ENCODE measurements at places on chromosomes 1 and 21.

- no peak for DNase-seq
These were observed 69.7 kb upstream of the RGL1 start for GRCh38 chr1:183735069-183735860.

GRCh38 chr1:40877698-40878097, 15.5 kb upstream of the CITED4 start:
- peak; percentile 44 for DNase-seq

GRCh38 chr1:15543589-15544568, 17.2 kb downstream of the DNAJC16 start:
- DNase-seq, result no peak

DNA sequence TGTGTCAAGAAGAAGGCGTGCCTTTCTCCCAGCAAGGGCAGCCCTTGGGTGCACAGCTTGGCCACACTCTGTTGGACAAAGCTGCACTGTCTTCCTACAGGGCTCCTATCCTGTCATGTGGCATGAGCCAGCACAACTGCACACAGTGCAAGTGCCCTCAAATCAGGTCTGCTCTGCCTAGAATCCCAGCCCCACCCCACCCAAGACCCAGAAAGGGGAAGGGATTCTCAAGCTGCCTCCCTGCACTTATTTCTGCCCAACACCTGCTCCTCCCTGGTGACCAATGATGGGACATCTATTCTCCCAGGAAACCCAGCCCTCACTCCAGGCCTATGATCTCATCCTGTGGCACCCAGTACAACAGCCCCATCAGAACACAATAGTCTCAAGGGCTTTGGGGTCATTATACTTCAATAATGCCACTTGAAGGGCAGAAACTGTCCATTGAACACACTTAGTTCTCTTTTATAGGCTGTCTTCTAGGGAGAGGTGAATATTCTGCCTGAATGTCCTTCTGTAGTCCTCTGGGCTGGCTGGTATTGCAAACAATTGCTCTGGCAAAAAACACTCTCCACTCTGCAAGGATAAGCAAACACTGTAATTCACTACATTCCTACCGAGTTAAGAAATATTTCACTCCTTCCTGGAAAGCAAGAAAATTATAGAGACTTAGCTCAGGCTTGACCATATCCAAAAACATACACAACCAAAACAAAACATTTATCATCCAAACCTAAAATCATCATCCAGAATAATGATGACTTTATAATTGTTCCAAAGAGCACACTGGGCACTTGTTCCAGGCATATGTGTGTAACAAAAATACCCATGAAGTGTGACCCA, 43.1 kb upstream of the IGSF3 start:
- DNase-seq, result no peak

DNA sequence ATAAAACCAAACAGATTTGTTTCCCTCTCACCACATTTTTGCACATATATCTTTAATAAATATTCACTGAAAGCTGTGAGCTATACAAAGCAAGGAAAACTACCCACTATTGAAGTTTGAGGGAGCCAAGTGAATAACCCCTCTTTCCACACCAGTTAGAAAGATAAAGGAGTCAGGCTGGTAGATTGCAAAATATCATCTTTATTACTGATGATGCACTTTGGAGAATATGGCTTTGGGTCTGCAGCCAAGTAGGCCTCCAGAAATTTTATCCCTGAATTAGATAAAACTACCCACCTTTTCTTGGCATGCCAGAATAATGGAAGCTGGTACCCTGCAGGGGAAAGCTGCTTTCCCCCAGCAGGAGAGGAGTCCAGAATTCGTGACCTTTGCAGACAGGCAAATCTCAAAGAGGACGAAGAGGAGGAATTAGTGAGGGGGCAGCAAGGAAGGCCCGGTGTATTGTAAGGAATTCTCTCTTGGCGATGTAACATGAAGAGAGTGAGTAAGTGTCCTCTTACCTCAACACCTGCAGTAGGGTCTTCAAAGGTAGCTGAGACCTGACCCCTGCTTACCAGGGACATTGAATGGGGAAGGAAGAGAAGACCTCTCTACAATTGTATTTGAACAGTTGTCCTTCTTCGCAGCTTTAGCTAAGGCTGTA, 84.7 kb downstream of the LRRC8D start:
- no peak for DNase-seq

GRCh38 chr1:222529916-222530315, 18.0 kb downstream of the HHIPL2 start:
- no peak for DNase-seq

DNA sequence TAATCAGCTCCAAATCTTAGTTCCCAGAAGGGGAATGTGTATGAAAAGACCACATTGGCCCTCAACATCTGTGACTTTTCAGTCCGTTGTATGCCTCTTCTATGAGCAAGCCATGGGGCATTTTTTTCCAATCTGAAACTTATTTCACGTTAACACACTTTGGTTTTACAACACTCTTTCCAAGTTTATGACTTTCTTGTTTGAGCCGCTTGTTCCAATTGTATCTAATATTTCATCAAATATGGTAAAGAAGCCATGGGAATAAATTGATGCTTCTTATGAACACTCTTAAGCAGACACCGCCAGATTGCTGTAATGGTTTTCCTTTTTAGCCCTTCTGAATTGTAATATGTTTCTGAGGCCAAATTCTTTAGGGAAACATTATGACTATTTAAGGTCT, 359.9 kb downstream of the HLX start:
- DNase-seq, result no peak

- no peak for DNase-seq
These were observed 2.1 kb downstream of the SLC22A15 start for GRCh38 chr1:115978292-115978941.

- no peak for DNase-seq
These were observed 171.4 kb upstream of the ZP4 start for GRCh38 chr1:238061967-238062613.

GRCh38 chr1:201433609-201434008, 12.1 kb upstream of the TNNI1 start:
- DNase-seq, result no peak

GRCh38 chr1:160211046-160211790, 6.0 kb downstream of the PEA15 start:
- no peak for DNase-seq

DNA sequence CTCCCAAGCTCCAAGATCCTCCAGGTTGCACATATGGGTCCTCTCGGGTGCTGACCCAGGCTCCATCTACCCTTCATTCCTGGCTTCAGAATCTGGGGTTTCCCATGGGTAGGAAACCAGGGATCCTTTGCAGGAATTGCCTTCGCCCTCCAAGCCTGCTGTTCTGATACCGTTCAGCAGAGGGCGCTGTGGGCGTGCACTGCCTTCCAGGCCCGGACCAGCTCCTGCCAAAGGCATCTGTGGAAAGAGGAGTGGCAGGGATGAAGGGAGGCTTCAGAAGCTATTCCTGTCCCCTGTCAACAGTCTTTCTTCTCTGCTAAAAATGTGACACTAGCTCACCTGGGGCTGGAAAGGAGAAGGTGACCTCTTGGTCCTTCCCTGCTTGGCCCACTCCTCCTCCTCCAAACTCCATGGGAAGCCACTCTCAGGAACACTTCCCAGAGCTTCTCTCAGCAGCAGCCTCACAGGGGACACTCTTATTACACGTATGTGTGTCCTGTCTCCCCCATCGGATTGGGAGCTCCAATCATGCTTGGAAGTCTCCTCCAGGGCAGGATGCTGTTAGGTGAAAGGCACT, 71.2 kb downstream of the VWA5B1 start:
- DNase-seq, result peak; percentile 53

DNA sequence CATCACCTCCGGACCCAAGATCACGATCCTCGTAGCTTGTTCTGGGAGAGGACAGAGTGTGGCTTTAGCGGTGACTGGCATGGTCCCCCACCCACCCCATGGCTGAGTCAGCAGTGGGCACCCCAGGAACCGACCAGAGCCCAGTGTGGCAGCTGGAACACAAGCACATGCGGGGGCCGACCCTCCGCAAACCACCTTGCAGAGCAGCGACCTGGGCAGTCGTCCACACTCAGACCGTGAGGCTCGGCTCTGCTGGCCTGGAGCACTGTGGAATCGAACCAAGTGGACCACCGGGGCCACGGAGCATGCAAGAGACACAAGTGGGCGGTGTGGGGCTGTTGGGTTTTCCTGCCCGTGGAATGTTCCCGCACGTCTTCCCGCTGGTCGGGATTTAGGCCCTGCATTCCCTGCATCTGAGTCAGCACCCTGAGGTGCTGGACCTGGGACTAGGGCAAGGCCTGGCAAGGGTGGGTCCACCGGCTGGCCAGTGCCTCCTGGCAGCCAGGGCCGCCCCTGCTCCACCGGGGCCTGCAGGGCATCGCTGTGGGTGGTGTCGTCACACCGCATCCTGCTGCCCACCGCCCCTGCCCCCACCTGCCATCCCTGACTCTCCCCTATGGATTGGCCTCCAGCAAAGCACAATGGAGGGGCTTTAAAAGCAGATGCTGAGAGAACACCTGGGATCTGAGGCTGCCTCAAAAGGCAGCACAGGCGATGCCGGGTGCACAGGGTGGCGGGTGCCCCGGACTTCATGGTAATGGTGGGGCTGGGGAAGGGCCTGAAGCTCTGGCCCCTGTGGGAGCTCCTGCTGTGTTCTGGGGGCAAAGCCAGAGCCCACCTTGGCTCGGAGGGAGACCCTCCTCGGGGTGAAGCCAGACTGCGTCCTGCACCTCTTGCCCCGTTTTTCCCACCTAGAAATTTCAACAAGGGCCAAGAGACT, 18.5 kb downstream of the MORN1 start:
- no peak for DNase-seq

Data from stimulated activated CD4-positive, alpha-beta T cell treated with anti-CD3 and anti-CD28 coated beads, Interleukin-15, amount 100 ng/mL, for 24 hours (primary cell).